SHP77 treated with DMSO at 0.1 percent for 48 hours (cell line): ENCODE measurements at places on chromosomes 4 and X.

GRCh38 chr4:186628058-186628711 lies 72.8 kb upstream of the MTNR1A start:
- no peak for DNase-seq

GRCh38 chr4:139933104-139933503 lies 220.9 kb downstream of the MAML3 start:
- no peak for DNase-seq

GRCh38 chr4:108714880-108715279 lies 48.0 kb downstream of the ETNPPL start:
- no peak for DNase-seq

DNA sequence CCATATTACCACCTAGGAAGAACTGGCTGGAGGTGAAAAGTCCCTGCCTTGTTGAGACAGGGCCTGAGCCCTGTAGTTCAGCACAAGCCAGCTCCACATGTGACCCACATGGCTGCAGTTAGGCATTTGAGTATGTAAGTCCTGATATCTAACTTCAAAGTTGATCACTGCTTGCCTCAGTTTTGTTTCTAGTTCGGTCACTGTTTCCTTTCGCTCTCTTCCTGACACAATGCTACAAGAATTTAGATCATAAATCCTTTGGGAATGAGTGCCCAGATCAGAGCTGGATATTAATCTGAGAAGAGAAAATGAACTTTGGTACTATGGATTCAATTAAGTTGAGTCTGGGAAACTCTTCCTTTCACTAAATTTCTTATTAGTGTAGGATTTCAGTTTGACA lies 48.4 kb downstream of the AKAP4 start:
- no peak for DNase-seq

DNA sequence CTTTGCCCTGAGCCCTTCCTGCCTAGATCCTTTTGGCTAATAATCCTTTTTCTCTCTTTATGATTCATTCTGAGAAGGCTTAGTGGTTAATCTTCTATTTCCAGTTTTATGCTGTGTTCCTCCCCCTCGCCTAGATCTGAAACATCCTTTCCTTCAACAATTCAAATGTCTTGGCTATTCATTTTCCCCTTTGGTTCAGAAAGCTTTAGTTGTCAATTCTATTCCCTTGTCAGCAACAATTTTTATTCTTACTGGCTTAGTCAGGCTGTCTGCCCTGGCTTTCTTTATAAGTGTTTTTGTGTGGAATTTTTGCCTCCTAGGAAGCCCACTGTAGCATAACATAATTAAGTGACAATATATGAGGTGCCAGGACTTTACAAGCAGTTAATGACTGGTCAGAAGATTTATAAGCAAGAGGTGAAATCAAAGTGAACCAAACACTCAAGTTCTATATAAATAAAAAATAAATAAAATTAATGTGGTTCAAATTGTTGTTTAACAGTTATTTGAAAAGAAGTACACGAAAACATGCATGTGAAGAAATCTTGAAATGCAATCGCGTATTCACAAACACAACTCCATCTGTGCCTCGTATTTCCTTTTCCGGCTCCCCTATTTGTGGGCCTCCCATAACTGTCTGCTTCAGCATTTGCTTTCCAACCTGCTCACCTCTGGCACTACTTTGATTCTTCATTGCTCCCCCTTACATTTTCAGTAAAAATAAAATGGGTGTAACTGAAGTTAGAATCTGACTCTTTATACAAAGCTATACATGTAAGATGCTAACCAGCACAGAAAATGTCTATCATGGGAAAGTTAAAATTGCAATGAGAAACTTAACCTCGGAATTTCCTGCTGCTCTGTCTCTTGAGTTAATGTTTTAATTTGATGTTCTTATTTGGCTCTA lies 235.4 kb downstream of the SPRY1 start:
- DNase-seq = no peak
